ENCODE measurements at places on chromosomes 3 and 15. TPM values are rescaled to one million over a fixed set of nuclear protein-coding genes. Genes with fewer than 3 reads are reported as not detected.

MYL3 gene
- 2.0 TPM for total RNA-seq

DNA sequence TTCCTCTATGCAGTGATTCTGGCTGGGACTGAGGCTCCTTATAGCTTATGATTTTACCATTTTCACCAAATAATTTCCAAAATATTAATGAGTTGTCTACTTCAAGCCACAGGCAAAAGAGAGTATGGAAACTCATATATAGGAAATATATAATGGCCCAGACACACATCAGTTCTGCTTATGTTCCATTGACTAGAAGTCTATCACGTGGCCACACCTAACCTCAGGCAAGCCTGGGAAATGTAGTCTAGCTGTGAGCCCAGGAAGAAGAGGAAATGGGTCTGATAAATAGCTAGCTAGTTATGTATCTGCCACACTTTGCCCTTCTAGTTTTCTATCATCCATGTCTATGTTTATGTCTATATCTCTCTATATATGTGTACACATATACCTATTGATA lies 195.1 kb downstream of the OTOL1 start:
- no peak for DNase-seq

GRCh38 chr3:182083112-182083511 lies 371.4 kb downstream of the SOX2 start:
- DNase-seq, result no peak

DNA sequence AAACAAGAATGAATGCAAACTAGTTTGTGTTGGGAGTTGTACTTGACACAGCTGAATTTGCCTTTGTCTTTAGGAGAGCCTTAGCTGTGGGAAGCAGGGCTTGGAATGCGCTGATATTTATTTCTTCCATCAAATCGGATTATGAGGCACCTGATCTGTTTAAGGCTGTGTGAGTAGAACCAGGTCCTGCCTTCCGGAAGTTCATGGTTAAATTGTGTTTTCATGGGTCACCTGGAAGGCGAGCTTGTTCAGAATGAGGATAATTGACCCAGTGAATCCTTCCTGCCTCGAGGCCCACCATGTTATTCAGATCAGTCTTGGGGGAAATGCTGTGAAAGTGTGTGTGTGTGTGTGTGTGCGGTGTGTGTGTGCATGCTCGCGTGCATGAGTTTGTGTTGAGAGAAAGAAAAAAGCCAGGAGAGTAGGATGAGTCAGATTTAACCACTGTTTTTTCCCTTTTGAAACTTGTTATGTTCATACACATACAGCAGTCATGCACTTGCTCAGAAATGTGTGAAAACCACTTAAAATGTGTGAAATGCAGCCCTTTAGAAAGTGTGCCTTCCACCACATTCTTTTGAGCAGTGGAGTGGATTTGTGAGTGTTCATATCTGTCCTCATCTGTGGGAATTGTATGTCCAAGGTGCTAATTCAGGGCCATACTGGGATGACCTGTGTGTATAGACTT lies 36.7 kb downstream of the SMAD3 start:
- no peak for DNase-seq

DNA sequence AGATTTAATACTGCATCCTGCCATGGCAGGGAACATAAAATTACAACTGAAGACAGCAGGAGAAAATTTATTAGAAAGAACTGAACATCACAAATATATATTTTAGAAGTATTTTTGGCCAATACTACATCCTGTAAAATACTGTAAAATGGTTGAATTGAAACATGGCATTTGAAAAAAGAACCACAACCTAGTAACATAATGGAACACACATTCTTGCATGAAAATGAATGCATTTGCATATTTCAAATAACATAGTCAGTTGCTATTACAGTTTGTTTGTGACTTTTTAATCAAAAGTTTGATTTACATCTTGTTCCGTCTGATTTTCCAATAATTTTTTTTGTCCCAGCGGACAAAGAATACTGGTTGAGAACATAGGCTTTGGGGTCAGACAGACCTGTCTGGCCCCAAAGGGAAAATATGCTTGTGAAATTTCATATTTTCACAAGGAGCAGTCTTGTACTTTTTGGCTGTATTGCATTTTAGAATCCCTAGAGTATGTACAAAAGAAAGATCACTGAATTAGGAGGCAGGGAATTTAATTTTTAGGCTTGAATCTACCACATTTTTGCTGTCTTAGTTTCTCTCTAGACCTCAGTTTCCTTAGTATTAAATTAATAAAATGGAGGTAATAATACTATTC lies 268.8 kb downstream of the ADAMTSL3 start:
- no peak for DNase-seq

GRCh38 chr3:14297784-14298236 lies 104.6 kb upstream of the SLC6A6 start:
- no peak for DNase-seq

- DNase-seq, result no peak
Measured at GRCh38 chr3:171531716-171532115, 71.5 kb upstream of the TNIK start.

CADPS gene
- total RNA-seq, result 2.7 TPM

PLA2G4D gene
- total RNA-seq, result not detected

DNA sequence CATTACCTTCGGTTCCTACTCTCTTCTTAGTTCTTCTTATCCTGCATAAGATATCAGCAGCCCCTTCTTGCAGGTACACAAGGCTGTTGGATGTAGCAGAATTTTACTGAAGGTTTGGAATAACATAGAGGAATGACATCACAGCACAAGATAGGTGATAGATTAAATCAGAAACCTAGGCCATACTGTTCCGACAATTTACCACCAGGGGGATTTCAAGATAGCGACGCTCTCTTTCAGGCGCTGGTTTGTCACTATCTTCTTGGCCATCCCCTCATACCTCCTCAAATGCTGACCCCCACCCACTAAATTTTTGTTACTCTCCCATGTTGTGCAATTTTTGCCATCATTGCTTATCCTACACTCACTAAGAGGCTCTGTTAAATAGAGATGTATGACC lies 3.5 kb downstream of the SIDT1 start:
- no peak for DNase-seq

IL5RA gene
- total RNA-seq, result 5.6 TPM

GRCh38 chr3:25895031-25895430 lies 105.1 kb downstream of the OXSM start:
- DNase-seq, result no peak

LRCH3 gene
- total RNA-seq, result 35.7 TPM

DNA sequence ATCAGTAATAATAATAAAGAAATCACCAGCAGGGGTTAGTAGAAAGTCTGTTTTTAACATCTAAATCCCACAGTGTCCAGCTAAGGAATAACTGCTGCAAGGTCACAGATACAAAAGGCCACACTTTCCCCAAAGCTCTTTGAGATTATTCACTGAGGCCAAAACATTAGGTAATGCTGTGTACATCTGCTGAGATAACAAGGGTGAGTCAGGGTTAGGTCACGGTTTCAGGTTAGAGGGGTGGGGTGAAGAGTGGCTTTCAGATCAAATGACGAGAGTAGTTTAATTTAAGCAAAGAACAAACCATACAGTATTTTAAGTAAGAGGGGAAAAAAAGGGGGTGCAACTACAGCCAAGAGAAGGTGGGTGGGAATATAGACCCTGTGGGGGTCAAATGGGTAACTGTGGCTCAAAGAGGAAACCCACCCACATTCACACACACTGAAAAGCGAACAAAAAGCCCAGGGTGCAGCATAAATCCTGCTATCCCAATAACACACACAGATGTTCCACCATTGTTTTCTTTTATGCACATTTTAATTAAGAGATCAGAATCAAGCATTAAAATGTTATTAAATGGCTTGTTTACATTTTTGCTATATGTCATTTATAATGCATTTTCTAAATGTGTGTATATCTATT lies 412.9 kb downstream of the TIGIT start:
- no peak for DNase-seq

CISH gene
- 48.8 TPM for total RNA-seq

HHLA2 gene
- total RNA-seq, result 4.9 TPM

DNA sequence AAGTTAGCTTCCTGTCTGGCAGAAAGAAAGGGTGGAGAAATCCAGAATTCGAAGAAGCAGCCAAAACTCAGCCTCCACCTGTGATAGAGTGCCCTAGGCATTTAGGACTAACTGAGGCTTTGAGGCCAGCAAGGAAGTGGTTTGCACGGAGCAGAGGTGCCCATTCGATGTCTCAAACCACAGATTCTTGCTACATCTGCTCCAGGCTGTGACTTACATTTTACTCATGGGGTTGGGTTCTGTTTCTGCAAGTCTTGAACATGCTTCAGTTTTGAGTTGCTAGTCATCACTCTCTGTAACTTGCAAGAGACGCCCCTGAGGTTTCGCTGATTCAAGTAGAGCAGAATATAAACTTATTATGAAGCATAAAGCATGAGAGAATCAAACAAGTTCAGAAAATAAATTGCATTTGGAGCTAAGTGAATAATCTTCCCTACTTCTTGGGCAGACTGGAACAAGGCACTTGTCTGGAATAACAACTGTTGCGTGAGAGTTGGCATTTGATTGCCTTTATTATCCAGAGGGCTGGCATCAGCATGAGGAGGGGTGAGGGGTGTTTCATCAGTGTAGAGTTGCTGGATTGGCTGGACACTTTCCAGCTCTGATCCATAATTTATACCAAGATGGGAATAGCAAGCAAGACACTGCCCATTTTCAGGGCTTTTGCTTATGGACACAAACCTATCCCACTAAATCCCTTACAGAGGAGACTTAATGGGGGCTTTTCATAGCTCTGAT lies 256.5 kb downstream of the AGBL1 start:
- no peak for DNase-seq

DNA sequence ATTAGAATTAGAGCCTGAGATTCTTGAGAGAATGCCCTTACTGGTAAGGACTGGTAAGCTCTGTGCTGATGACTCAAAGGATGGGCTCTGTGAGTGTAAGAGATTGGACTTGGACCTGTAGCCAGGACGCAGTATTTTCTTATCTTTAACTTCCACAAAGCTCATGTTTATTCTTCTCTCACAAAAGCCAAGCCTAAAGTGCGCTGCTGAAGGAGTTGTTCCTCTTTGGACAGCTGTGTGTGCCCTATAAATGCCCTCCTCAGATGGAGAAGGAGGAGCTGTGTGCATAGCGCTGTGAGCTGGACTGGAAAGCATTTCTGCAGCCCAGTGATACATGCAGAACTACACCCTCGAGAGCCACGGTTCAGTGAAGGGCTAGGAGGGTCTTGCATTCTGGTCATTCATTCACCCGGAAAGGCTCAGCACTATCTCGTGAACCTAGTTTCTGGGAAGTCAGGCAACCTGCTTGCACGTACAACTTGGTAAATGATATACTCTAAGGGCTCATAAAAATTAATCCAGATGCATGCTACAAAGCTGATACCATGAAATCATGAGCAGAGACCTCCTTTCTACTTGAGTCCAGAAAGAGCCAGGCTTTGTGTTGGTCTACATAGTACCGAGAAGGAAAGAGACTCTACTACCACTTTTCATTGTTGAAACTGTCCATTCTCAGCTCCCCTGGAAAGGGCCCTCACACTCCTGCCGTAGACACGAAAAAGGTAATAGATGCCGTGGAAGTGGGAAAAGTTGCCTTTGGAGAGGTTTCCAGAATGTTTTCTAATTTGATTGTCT lies 103.0 kb upstream of the TBL1XR1 start:
- DNase-seq, result no peak

DNA sequence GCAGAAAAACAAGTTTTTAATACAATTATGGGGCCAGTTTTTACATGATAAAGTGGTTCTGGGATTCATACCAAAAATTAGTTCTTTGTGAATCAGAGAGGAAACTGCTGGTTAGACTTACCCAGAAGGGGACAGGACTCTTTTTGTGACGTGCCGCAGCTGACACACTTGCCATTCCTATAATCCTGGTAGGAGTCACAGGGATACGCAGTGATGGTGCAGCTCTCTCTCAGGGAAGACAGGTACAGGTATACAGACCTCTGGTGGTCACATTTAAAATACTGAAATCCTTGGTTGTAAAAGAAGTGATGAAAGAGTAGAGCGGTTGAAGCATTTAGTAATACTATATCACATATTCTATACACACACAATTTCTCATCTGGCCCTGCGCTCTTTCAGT lies 20.2 kb upstream of the TMEM41A start:
- DNase-seq, result no peak
